T-helper 17 cell (primary cell): ENCODE measurements at places on chromosomes 4 and X.

GRCh38 chrX:143663755-143664154 lies 27.9 kb upstream of the SLITRK4 start:
- DNase-seq: no peak

DNA sequence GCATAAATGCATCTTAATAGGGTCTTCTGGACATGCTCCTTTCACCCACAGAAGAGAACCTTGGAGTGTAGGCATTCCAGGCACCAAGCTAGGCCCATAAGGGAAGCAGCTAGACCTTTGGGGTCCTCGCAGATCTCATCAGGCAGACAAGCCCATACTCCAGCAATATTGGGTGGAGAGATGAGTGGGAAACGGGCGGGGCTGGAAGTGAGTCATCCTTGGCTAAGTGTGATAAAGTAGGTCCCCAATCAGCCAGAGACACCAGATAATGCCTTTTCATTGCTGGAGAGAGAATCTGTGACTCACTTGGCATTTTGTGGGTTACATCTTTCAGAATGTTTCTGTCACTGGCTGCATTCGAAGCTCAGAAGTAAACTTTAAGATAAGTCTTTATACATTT lies 133.3 kb upstream of the MBNL3 start:
- DNase-seq: no peak

DNA sequence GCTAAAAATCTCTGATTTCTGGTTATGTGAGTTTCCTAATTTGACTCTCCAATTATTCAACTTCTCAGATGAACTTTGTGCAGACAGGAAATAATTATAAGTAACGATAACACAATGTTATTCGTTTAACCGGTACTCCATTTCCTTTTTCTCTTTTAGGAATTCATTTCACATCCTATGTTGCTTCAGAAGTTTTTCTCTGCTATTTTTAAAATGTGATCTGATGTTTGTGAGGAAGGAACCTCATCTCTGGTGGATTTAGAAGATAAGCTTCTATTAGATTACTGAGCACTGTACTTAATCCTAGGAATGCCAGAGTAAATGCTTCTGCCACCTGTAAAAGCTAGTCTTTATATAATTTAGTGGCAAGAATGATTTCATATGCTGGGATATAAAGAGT lies 116.0 kb upstream of the ETNPPL start:
- DNase-seq: no peak

DNA sequence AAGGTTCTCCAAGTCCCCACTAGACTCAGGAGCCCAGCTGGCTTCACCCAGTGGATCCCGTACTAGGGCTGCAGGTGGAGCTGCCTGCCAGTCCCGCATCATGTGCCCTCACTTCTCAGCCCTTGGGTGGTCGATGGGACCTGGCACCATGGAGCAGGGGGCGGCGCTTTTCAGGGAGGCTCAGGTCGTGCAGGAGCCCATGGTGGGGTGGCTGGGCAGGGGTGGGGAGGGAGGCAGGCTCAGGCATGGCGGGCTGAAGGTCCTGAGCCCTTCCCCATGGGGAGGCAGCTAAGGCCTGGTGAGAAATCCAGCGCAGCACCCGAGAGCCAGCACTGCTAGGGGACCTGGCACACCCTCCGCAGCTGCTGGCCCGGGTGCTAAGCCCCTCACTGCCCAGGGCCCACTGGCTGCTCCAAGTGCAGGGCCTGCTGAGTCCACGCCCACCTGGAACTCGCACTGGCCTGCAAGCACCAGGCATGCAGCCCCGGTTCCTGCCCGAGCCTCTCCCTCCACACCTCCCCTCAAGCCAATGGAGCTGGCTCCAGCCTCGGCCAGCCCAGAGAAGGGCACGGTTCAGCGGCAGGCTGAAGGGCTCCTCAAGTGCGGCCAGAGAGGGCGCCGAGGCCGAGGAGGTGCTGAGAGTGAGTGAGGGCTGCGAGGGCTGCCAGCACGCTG lies 72.7 kb upstream of the SLIT2 start:
- DNase-seq: no peak

DNA sequence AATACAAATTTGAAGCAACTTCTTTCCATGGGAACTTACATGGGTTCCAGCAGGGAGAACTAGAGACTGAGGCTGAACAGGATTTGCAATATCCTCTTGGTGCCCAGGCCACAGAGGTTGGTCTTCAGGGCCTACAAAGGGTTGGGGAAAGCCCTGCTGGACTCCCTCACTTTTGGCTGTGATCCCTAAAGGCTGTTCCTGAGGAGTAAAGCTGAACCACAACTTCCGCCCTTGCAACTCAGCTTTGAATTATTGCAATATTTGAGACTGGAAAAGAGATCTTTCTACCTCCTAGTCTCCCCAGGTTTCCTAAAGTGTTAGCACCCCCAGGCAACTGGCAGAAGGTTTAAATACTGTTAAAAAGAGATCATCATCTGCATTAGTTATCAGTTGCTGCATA lies 26.9 kb downstream of the DCHS2 start:
- DNase-seq: no peak

DNA sequence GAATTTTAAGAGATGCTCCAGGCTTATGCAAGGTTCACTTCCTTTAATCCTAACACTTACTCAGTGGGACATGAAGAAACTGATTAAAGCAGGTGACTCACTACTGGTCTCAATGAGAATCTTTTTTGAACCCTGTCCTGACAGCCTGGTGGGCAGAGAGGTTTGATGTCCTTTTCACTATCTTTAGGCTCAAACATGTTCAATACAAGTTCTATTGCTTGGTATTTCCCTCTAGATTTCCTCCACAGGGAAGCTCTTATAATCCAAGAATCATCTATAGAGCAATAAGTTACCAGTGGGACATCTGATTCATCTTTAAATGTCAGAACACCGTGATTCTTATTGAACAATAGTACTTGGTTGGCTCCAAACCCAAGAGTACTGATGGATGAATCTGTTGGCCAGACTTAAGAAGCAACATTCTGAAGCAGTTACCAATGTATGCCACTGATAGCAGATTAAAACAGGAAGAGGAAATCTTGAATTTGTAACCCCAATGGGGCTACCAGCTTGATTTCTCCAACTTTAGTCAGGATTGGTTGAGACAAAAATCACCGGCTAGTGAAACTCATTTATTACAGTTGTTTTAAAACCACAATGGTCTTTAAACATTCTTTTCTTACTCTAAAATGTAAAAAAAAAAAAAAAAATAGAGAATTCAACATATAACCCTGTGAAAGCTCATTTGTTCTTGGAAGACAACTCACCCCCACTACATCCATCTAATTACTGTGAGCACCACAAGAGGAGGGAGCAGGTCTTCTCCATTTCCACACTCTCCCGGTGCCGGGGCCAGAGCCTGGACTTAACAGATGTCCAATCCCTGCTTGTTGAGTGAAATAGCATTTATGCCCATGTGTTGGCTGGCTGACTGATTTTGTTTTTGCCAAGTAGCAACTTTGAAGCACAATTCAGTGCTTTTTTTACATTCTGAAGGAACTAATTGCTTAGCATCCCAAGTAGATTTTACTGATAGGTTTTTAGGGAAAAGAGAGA lies 43.3 kb downstream of the FGFBP1 start:
- DNase-seq: no peak

DNA sequence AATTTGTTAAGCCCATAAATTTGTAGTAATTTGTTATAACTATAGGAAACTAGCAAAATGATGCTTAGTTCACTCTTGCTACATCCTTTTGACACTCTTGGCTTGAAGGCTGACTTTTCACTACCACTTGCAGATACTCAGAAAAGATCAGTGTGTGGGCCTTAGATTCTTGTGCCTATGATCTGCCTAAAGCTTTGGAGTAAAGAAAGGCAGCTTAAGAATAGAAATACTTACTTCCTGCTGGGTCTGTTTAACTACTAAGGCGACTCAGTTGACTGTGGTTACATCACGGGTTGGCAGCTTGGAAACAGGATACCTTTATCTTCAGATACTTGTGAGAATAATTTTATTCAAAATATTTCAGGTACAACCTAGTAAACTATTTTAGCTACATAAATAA lies 201.4 kb upstream of the FMR1 start:
- no peak for DNase-seq

GRCh38 chrX:49177338-49177833 lies 5.7 kb downstream of the PLP2 start:
- DNase-seq: no peak

- DNase-seq: no peak
Measured at GRCh38 chr4:88276952-88277710, 7.2 kb downstream of the PPM1K start.

DNA sequence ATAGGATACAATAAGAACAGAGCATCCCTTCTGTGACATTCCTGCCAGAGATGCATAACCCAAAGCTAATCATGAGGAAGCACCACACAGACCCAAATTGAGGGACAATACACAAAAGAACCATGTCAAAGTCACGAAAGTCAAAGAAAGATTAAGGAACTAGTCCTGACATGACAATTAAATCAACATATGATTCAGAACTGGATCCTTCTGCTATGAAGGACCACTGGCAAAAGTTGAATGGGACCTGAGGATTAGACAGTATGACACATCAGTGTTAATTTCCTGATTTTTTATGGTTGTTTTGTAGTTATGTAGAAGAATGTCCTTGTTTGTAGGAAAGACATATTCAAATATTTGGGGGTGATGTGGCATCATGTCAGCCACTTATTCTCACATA lies 13.9 kb downstream of the ACOT9 start:
- no peak for DNase-seq

- no peak for DNase-seq
Measured at GRCh38 chrX:151609222-151609621, 45.7 kb downstream of the PASD1 start.

DNA sequence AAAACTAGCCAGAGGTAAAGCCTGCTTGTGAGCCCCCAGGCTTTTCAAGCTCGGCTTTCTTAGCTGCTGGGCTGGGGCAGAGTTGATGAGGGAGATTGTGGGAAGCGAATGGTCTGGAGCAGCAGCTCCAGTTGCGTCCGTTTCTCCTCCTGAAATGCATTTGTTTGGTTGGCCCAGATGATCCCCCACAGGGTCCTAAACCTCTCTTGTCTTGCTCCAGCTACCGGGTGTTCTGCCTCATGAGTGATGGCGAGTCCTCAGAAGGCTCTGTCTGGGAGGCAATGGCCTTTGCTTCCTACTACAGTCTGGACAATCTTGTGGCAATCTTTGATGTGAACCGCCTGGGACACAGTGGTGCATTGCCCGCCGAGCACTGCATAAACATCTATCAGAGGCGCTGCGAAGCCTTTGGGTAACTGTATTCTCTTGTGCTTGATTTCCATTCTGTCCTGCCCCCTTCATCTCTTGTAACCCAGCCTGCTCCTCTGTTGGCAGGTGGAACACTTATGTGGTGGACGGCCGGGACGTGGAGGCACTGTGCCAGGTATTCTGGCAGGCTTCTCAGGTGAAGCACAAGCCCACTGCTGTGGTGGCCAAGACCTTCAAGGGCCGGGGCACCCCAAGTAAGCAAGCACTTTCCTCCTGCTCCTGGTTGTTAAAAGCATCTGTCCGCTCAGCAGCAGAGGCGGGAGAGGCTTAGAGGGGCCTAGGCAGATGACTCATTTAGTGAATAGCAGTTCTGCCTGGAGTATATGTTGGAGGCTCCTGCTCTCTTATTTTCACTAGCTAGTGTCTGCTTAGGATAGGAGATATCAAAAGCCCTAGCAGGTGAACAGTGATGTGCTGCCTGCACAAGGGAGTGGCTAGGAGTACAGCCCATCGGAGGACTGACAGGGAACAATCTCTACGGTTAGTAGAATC lies 15.3 kb downstream of the TKTL1 start:
- DNase-seq: no peak

- DNase-seq: no peak
Measured at GRCh38 chrX:150762258-150763165, 69.3 kb downstream of the MTMR1 start.

GRCh38 chr4:16760617-16761363 lies 137.7 kb downstream of the LDB2 start:
- DNase-seq: no peak

DNA sequence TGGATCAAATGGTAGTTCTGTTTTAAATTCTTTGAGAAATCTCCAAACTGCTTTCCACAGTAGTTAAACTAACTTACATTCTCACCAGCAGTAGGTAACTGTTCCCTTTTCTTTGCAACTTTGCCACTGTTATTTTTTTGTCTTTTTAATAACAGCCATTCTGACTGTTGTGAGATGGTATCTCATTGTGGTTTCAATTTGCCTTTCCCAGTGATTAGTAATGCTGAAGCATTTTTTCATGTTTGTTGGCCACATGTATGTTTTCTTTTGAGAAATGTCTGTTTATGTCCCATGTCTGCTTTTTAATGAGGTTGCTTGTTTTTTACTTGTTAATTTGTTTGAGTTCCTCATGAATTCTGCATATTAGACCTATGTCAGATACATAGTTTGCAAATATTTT lies 198.8 kb downstream of the RAB28 start:
- DNase-seq: no peak
